Muscle of back (tissue), 13 donors: ENCODE measurements at places on chromosomes 5 and 9.

GRCh38 chr5:102231693-102232619 lies 64.1 kb downstream of the SLCO4C1 start:
- DNase-seq: no peak

- no peak for DNase-seq
Observed at GRCh38 chr5:138238034-138238433, 24.9 kb upstream of the CDC23 start.

GRCh38 chr5:44807269-44807668 lies 1.5 kb upstream of the MRPS30 start:
- DNase-seq: no peak

DNA sequence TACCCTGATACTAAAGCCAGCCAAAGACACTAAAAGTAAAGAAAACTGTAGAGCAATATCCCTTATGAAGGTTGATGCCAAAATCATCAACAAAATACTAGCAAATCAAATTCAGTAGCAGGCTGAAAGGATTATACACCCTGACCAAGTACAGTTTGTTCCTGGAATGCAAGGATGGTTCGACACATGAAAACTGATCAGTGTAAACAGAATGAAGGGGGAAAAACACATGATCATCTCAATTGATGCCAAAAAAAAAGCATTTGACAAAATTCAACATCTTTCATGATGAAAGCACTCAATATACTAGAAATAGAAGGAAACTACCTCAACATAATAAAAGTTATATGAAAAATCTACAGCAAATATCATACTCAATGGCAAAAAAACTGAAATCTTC lies 43.5 kb upstream of the LRRC14B start:
- no peak for DNase-seq

DNA sequence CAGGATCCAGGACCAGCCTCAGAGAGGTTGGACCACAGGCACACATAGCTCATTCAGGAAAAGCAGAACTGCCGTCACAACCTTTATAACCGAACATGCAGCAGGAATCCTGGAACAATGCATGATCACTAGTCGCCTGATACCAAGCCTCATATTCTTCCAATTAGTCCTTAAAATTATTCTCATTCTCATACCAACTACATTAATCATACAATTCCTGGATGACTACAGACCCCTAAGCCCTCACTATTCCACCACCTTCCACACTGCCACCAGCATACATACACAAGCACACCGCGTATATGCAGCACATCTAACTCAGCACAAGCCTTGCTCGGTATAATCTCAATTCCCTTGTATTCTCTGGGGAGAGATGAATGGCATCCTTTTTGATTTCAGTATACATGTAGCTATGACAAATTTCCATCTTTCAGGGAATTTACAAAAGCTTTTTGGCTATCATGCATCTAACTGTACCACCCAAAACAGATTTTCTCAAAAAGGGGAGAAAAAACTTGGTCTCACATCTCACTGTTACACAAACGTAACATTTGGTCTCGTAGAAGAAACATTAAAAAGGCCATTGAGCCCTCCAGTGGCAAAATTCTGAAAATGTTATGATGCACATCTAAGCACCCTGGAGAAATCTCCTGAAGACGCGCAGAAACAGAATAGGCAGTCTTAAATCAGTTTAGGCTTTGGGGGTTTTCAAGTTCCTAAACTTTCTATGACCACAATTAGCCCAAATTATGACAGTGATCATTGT lies 46.2 kb downstream of the MCTP1 start:
- peak; percentile 60 for DNase-seq

DNA sequence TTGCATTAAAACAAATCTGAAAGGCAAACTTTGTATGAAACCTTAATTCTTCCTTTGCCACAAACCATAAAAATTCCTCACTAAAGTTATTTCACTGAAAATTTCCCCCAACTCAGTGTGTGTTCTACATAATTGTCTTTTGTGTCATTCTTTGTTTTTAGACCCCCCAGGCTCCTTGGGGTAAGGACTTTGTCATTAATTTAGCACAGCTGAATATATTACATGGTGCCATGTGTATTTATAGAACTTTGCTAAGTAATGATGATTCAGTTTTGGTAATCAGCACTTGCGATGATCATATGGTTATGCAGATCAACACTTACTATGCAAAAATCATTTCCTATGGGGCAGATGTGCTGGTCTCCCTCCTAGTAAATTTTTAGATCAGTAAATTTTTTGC lies 712.1 kb upstream of the MEF2C start:
- DNase-seq: peak; percentile 80

DNA sequence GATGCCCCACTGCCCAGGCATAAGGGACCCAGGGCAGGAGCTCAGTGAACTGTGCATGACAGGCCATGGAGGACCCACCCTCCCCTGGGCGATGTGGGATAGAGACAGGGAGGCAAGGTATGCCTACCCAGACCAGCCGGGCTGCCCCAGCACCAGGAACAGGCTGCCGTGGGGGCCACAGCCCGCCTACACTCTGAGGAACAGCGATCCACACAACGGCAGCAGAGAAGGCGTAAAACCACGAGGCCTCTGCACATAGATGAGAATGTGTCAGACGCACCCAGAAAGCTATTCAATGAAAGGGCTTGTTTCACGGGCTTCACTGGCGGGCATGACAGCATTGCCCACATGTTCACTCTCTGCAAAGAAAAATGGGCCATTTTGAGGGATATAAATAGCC lies 49.5 kb downstream of the SEMA4D start:
- no peak for DNase-seq

DNA sequence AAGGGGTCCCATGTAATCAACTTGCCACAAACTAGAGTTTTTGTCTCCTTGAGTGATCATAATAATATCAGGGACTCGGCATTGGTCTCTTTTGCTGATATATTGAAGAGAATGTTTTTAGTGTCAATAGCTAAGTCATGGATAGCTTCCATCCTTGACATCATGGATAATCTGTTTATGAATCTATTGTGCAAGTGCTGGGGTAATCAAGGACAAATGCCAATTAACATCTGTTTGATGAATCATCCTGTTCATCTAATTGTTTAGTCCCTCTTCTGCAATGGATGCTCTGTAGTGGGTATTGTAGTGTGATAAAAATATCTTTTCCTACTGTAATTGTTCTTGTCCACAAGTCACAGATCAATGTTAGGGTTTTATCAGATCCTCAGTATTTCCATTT lies 607.5 kb upstream of the SEMA6A start:
- DNase-seq: no peak

GRCh38 chr5:64869419-64869818 lies 100.7 kb downstream of the CWC27 start:
- DNase-seq: no peak

GRCh38 chr5:160657622-160658458 lies 194.2 kb downstream of the ATP10B start:
- no peak for DNase-seq

- no peak for DNase-seq
Observed at GRCh38 chr5:163310997-163311396, 126.4 kb upstream of the CCNG1 start.

GRCh38 chr5:136063778-136064465 lies 35.1 kb downstream of the TGFBI start:
- no peak for DNase-seq

- DNase-seq: peak; percentile 83
Observed at GRCh38 chr5:16178745-16179372, 732 bp downstream of the MARCHF11 start.

- no peak for DNase-seq
Observed at GRCh38 chr5:143037708-143038107, 267.5 kb downstream of the ARHGAP26 start.

- peak; percentile 59 for DNase-seq
Observed at GRCh38 chr5:76422227-76422626, 19.1 kb downstream of the IQGAP2 start.

DNA sequence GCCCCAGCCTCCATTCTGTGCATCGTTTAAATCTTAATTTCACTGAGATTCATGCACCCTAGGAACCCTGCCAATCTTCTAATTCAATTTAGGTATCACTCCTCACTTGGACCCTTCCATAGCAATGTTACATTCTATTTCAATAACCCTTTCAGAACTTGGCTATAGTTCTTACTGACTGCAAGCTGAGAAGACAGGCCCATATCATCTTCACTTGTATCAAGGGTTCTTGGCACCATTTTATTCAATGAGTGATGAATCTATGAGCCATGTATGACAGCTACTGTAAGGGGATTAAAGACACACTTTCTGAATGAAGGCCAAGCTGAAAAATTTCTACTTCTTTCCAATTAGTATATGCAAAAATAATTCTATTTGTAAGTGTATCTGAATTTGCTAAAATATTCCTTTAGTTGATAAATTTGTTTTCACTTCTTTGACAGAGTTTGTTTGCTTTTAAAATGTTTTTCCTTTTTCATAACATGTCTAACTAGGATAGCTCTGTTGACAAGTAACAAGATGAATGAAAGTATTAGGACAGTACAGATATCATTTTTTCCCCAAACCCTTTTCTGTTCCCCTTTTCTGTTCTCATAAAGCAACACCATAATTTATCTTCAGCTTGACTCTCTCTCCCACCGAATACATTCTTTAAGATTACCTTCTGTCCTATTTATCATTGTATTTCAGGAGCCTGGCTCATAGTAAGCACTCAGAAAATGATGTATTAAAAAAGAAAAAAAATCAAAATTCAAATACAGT lies 9.6 kb downstream of the ITGA2 start:
- no peak for DNase-seq

GRCh38 chr9:101418518-101419430 lies 16.8 kb downstream of the ALDOB start:
- DNase-seq: peak; percentile 12

GRCh38 chr5:90802474-90803317 lies 244.1 kb downstream of the ADGRV1 start:
- no peak for DNase-seq

DNA sequence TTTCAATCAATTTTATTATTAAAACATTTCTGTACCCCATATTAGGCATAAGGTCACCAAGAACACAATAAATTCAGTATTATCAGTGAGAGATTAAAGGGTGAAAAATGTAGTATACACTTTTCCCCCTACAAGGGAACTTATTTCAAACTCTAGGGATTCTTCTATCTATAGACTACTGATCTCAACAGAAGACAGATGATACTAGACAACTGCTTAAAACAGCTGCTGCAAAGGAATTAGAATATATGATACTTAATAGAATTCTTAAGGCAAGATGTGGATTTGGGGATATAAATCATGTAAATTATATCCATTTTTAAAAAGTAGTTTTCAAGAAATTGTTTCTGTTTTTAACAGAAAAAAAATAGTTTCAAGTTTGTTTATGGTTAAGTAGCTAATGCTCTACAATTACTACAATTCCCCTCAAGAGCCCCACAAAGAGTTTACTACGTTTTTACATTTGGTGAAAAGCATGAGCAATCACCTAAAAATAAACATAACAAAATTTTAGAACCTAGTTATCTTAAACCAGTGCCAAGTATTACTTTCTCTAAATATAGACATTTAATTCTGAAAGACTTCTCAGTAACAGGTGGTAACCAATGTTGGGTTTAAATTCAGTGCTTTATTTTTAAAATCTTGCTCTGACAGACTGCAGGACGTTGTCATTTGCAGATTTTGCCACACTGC lies 6.0 kb downstream of the KIF24 start:
- DNase-seq: no peak

- no peak for DNase-seq
Observed at GRCh38 chr5:126269511-126269910, 153.7 kb upstream of the GRAMD2B start.

- peak; percentile 13 for DNase-seq
Observed at GRCh38 chr5:112604732-112605630, 132.7 kb upstream of the APC start.

DNA sequence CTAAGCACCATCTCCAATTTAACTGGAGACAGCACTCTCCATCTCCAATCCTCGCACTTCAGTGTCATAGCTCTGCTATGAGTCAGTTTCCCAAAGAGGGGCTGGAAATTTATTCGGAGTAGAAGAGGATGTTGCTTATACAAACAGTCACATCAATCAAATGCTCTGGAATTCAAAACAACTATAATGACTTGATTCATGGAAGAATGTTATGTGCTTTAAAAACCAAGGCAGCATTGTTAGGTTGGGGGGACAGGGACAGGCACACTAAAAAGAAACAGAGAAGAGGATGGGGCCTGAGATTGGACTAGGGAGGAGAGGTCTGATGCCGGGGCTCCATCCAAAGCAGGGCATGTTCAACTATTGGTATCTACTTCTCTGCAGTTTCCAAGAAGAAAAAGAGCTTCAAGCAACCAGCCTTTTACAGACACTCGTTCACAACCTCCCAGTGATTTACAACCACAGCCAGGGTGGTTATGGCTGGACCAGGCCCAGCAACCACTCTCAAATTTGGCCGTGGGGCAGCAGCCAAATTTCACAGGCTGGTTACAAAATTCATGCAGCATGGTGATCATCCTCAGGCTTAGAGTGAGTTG lies 117.5 kb upstream of the ZNF366 start:
- peak; percentile 79 for DNase-seq

- no peak for DNase-seq
Observed at GRCh38 chr9:111961009-111961408, 64.4 kb downstream of the UGCG start.

DNA sequence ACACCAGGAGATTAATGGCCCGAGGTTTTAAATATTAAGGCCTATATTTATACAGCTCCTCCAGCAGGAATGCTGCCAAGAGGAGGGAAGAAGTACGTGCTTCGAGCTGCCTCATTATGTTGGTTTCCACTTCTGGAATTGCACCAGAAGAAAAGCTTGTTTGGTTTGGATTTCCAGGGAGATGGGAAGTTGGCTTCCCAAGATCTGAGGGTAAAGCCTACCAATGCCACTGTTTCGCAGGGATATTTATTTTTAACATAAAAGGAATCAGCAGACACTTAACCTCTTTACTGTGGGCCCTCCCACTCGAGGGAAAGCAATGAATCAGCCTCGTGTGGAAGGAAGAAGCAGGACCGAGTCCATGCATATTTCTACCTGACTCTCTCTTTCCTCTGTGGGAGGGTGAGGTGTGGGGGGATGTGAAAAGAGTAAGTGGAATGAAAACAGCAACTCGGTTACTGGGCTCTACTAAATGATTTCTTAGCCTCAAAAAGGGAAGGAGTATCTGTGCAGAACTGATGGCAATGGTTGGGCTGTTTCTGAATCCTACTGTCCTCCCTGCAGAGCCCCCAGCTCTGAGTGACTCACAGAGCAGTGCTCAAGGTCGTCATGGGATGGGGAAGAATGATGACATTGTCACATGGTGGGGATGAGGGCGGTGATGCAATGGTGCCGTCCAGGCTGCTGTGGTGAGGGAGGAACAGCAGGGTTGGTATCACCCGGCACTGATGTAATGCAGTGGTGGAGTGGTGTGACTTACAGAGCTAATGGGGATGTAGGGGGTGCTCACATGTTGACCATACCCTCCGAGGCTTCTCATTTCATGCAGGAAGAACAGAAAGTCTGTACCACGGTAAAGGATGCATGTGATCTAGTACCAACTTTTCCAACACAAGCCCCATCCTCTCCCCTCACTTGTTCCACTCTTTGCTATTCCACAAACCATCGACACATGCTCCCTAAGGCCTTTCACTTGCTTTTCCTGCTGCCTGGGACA lies 215.0 kb upstream of the PANK3 start:
- DNase-seq: peak; percentile 52

- DNase-seq: peak; percentile 45
Observed at GRCh38 chr5:172451771-172452197, 2.5 kb downstream of the SH3PXD2B start.

- DNase-seq: peak; percentile 55
Observed at GRCh38 chr5:124871303-124871702, 124.9 kb upstream of the ZNF608 start.

- DNase-seq: no peak
Observed at GRCh38 chr5:113084402-113085083, 107.9 kb downstream of the DCP2 start.
